ENCODE measurements at places on chromosomes 3 and 15.
A peak's percentile ranks its signal among the peaks of the same experiment; 100 is the strongest.

- DNase-seq, result peak; percentile 0
These were observed 2.5 kb upstream of the HTR3C start for GRCh38 chr3:184050217-184050847.

- DNase-seq, result no peak
These were observed 26.2 kb upstream of the COMMD4 start for GRCh38 chr15:75309711-75310110.

GRCh38 chr3:192514081-192514753 is 213.1 kb downstream of the FGF12 start:
- peak; percentile 34 for DNase-seq

DNA sequence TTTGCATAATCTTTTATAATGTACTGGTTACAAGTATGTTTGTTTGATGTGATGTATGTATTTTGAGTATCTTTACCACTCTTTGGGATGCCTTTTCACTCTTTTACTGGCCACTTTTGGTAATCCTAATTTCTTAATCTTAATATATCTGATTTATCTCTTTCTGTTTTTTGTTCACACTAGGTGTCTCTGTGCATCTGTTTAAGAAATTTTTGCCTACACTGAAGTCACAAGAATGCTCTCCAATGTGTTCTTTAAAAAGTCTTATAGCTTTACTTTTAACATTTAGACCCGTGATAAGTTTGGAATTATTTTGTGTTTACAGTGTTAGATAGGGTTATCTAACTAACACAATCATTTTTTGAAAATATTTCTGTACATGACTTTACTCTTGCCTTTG is 659.1 kb downstream of the SI start:
- DNase-seq, result no peak

DNA sequence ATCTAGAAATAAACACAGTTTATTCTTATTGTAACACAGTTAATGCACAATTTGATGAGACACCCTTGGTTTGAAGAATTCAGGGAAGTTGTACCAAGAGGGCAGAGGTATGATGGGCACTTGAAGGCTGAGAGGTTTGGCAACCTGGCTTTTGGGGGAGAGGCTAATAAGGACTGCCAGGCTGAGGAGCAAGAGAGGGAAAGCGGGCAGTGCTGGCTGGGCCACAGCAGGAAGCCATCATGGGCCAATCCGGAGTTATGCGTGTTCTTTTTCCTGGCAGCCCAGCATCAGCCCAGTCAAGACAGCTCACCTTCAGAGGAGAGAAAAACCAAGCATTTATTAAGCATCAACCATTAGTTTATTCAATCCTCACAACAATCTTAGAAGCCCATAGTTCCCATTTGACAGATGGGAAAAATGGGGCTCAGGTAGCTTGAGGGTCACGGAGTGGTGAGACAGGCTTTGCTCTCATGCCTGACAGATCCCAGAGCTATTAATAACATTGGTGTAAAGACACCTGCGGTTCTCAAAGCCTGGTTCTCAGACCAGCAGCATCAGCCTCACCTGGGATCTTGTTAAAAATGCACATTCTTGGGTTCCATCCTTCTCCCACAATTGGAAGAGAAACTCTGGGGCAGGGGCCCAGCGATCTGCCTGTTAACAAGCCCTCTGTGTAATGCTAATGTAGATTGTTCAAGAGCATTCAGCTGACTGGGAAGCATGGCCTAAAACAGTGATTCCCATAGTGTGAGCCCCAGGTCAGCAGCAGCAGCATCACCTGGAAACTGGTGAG is 183.7 kb downstream of the NTRK3 start:
- DNase-seq, result no peak

DNA sequence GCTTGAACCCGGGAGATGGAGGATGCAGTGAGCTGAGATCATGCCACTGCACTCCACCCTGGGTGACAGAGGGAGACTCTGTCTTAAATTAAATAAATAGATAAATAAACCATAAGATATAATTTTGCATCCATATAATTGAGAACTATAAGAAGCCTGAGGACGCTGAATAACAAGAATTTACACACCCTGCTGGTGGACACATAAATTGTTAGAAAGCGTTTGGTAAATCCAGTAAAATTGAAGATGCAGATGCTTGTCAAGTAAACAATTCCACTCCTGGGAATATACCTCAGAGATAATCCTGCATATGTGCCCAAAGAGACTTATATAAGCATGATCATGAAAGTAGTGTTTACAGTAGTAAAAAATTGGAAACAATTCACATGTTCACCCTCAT is 41.7 kb downstream of the TTC23 start:
- DNase-seq, result no peak

- DNase-seq, result no peak
These were observed 10.4 kb downstream of the TNK2 start for GRCh38 chr3:195897853-195898415.

DNA sequence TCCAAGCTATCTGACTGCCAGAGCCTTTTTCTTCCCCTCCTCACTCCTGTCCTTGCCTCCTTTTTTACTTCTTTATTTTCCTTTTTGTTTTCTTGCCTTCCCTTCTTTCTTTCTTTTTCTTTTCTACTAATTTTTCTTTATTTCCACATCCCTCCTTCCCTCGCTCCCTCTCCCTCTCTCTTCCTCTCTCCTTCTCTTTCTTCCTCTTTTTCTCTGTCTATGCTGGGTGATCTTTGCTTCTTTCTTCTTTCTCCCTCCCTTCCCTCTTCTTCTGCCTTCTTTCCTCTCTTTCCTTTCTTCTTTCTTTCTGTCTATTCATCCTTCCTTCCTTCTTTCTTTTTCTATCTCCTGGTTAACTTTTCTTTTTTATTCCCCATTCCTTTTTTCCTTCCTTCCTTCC is 564.8 kb downstream of the NSUN3 start:
- no peak for DNase-seq

DNA sequence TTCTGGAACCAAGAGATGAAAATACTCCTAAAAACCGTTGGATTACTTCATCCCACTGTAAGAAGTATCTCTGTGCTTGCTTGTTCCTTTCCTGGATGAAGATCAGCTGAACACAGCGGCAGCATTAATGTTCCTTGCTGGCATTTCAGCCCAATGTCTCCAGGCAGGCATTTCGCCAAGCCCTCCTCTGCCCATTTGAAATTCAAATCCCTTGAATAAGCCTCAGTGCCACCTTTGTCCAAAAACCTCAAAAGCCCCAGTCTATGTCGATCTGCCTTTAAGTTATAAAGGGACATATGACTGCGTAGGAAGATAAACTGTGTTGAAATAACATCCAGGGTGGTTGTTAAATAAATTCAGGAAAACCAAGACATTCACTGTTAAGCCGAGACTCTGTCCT is 156.8 kb upstream of the PDZRN3 start:
- no peak for DNase-seq

GRCh38 chr3:37762698-37763097 is 99.0 kb upstream of the CTDSPL start:
- DNase-seq, result no peak

DNA sequence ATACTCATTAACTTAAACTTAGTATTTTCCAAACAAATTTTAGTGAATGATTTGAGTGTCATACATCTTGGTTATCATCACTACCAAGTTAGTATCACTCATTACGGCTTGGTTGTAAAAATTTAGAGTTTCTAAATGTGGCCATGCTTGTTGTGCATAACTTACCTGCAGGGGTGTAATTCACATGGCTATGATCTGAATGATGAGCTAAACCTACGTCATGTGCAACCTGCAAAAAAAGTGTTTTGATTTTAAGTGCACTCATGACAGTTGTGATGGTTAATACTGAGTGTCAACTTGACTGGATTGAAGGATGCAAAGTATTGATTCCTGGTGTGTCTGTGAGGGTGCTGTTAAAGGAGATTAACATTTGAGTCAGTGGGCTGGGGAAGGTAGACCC is 17.6 kb upstream of the CLDN16 start:
- no peak for DNase-seq

- DNase-seq, result no peak
These were observed 55.8 kb downstream of the ST8SIA2 start for GRCh38 chr15:92449476-92449875.

DNA sequence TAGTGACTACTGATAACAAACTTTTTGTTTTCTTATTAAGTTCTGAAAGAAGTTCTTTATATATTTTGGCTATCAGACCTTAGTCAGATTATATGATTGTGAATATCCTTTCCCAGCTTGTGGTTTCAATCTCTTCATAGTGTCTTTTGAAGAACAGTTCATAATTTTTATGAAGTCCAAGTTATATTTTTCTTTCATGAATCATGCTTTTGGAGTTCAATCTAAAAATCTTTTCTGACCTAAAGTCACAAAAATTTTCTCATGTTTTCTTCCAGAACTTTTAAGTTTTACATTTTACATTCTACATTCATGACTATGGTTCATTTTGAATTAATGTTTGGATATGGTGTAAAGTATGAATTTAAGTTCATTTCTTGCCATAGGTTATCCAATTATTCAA is 34.2 kb upstream of the OCA2 start:
- no peak for DNase-seq

DNA sequence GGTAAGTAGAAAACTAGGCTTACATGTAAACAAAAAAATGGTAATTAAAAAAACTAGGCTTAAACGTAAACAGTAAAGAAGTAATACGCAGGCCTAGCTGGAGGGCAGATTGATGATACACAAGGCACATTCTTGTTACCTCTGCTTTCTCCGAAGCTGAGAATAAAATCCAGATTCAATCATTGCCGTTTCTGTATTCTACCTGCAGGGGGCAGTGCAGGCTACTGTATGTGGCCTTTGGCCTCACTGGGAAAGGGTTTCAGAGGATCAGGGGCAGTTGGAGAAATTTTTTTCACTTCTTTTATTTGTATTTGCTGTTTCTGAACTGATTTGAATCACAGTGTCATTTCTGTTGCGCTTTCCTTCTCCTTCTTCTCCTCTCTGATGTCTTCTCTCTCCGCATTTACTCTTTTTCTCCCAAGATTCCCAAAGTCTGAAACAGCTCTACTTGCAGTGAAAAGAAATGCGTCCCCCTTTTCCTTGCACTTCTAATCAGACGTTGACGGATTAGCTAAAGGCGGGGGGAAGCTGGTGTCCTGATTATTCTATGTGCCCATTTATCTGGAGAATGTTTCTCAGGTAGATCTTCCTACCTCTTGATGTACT is 67.1 kb upstream of the MCTP2 start:
- peak; percentile 38 for DNase-seq

GRCh38 chr3:10008588-10009344 is 17.5 kb upstream of the FANCD2 start:
- peak; percentile 4 for DNase-seq
